ENCODE measurements at places on chromosomes 16 and 17.

- H3K4me1 ChIP-seq, result no peaks in the 10 kb centered on the region
- H3K36me3 ChIP-seq, result no peaks in the 10 kb centered on the region
- peak; percentile 53 for DNase-seq
- H3K27ac ChIP-seq, result no peak overlapping the region
Observed at GRCh38 chr16:74219706-74220105, 76.9 kb upstream of the PSMD7 start.

DNA sequence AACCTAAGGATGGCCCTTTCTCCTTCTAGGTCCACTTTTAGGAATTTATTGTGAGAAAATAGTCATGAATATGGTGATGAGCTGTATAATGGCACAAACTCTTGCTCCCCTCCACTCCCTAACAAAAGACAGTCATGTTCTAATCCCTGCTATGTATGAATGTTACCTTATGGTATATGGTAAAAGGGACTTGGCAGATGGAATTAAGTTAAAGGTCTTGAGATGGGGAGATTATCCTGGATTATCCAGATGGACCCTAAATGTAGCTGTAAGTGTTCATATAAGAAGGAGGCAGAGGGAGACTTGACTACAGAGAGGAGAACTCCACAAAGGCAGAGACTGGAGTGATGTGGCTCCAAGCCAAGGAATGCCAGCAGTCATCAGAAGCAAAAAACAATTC is 296.1 kb downstream of the SOX9 start:
- no peak overlapping the region for H3K4me3 ChIP-seq
- DNase-seq, result no peak
- H3K4me1 ChIP-seq, result peaks cover 28% of the 10 kb centered on the region
- no peaks in the 10 kb centered on the region for H3K36me3 ChIP-seq
- H3K27ac ChIP-seq, result no peak overlapping the region
- H3K27me3 ChIP-seq, result peaks cover 3% of the 10 kb centered on the region

DNA sequence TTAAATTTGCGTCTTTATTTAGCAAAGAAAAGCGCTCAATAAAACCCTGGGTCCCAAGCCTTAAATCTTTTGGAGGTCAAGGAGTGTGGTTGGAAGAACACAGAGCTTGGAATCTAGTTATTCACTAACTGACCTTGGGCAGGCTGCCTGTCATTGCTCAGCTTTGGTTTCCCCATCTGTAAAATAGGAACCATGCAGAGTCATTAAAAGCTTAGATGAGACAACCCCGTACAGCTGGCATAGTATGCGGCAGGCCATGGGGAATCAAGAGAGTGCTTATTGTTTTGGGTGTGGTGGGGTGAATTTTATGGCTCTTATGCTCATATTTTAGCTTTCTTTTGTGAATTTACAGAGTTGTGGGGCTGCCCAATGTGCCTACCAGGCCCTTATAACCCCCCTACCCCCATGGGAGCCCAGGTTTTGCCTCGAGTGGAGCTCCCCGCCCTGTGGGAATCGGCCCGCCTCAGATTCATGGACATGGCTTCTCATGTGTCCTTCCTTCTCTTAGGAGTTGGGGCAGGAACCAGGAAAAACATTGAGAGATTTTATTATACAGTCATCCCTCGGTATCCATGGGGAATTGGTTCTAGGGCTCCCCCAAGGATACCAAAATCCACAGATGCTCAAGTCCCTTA is 113.5 kb downstream of the CLEC16A start:
- H3K36me3 ChIP-seq, result peaks cover 30% of the 10 kb centered on the region
- H3K4me1 ChIP-seq, result peaks cover 10% of the 10 kb centered on the region
- H3K27ac ChIP-seq, result no peak overlapping the region
- no peak for DNase-seq

DNA sequence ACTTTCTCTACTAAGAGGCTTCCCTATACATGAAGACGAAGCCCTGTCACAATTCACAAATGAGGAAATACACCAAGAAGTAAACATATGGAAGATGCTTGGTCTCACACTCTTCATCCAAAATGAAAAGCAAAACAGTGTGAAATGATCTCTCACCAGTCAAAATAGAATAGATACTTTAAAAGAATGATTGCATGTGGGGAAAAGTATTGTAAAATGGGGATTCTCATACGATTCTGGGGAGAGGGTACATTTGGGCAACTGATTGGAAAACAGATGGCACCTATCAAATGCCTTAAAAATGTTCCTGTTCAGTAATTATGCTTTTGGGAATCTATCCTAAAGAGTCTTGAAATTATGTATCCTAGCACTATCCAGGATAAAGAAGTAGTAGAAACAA is 78.1 kb downstream of the ASIC2 start:
- peaks cover 18% of the 10 kb centered on the region for H3K27me3 ChIP-seq
- H3K4me1 ChIP-seq, result peaks cover 1% of the 10 kb centered on the region
- no peak for DNase-seq
- H3K36me3 ChIP-seq, result no peaks in the 10 kb centered on the region
- H3K4me3 ChIP-seq, result no peak overlapping the region

GRCh38 chr16:76441391-76441790 is 164.2 kb downstream of the CNTNAP4 start:
- no peaks in the 10 kb centered on the region for H3K27me3 ChIP-seq
- H3K4me1 ChIP-seq, result no peaks in the 10 kb centered on the region
- no peak overlapping the region for H3K27ac ChIP-seq
- no peak overlapping the region for H3K4me3 ChIP-seq
- DNase-seq, result no peak
- no peaks in the 10 kb centered on the region for H3K36me3 ChIP-seq

- H3K27me3 ChIP-seq, result peaks cover 8% of the 10 kb centered on the region
- DNase-seq, result peak; percentile 54
- H3K27ac ChIP-seq, result peak overlapping the region; percentile 88
Observed at GRCh38 chr17:7932949-7933348, 943 bp downstream of the CNTROB start.

GRCh38 chr16:86297866-86298757 is 212.2 kb upstream of the FOXF1 start:
- peaks cover 89% of the 10 kb centered on the region for H3K27me3 ChIP-seq
- H3K36me3 ChIP-seq, result no peaks in the 10 kb centered on the region
- H3K4me1 ChIP-seq, result peaks cover 16% of the 10 kb centered on the region
- no peak overlapping the region for H3K4me3 ChIP-seq
- no peak overlapping the region for H3K27ac ChIP-seq

Data from muscle of leg (tissue), 16 donors.